ENCODE measurements at places on chromosomes 4 and X.

- DNase-seq, result peak; percentile 65
These were observed 18.9 kb upstream of the SPANXN3 start for GRCh38 chrX:143536176-143536575.

GRCh38 chr4:133483600-133484246 lies 334.6 kb downstream of the PCDH10 start:
- peak; percentile 19 for DNase-seq

- DNase-seq, result no peak
These were observed 548.1 kb upstream of the HS3ST1 start for GRCh38 chr4:11976726-11977263.

- DNase-seq, result no peak
These were observed 644.5 kb upstream of the DIPK2B start for GRCh38 chrX:45845142-45845541.

DNA sequence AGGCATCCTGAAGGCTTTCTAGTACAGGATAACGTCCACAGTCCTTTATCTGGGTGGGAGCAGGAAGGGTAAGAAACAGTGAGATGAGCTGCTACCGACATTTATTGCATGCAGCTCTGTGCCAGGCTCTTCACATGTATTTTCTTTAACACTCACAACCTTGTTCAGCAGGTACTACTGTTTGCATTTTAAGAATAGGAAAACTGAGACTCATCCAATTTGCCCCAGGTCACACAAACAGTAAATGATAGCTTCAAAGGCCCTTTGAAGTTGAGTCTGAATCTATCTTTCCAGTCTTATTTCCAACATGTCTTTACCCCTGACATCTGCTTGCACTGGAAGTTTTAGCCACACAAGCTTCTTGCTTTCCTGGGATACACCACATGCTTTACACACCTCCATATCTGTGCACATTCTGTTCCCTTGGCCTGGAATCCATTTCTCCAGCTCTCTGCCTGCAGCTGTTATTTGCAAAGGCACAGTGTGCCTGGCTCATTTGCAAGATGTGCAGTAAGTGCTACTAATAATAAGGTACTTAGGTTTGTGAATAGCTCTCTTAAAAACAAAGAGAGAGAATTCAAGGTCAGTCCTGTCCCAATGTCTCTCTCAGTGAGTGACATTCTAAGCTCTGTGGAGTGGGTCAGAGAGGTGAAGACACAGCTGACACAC lies 61.2 kb downstream of the METTL14 start:
- DNase-seq, result peak; percentile 62

All from NCI-H1092 treated with DMSO at 0.1 percent for 48 hours (cell line).